ENCODE measurements at places on chromosomes 2 and 18.

DNA sequence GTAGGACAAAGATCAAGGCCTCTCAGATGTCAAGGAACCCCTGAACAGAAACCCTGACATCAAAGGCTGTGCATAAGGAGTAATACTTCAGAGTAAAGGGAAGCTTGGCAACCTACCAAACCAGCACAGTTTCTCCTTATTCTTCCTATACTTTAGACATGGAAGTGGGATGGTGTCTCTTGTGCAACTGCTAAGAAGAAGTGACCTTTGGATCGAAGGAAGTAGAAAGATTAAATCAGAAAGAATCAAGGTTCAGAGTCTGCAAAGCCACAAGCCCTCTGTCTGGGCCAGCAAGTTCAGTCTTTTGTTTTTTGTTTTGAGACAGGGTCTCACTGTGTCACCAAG lies 66.2 kb upstream of the SLC39A10 start:
- no peak for DNase-seq

- DNase-seq: no peak
These were observed 53.9 kb downstream of the NGEF start for GRCh38 chr2:232959139-232959538.

DNA sequence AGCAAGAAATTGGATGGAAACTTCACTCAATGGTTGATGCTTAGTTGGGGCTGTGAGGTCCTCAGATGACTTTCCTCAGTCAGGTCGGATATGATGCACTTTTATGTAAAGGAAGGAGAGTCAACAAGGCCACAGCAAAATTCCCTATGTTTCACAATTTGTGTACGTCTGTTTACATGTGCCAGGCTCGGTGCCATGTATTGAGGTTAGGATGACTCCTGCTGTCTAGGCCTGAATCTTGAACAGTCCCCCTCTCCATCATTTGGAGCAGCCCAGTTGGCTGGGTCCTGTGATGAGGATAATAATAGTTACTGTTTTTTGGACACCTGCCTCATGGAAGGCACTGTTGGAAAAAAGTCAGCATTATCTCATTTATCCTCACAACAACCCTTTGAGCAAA lies 43.1 kb downstream of the VSNL1 start:
- no peak for DNase-seq

- no peak for DNase-seq
These were observed 790.5 kb upstream of the ID2 start for GRCh38 chr2:7891312-7891711.

DNA sequence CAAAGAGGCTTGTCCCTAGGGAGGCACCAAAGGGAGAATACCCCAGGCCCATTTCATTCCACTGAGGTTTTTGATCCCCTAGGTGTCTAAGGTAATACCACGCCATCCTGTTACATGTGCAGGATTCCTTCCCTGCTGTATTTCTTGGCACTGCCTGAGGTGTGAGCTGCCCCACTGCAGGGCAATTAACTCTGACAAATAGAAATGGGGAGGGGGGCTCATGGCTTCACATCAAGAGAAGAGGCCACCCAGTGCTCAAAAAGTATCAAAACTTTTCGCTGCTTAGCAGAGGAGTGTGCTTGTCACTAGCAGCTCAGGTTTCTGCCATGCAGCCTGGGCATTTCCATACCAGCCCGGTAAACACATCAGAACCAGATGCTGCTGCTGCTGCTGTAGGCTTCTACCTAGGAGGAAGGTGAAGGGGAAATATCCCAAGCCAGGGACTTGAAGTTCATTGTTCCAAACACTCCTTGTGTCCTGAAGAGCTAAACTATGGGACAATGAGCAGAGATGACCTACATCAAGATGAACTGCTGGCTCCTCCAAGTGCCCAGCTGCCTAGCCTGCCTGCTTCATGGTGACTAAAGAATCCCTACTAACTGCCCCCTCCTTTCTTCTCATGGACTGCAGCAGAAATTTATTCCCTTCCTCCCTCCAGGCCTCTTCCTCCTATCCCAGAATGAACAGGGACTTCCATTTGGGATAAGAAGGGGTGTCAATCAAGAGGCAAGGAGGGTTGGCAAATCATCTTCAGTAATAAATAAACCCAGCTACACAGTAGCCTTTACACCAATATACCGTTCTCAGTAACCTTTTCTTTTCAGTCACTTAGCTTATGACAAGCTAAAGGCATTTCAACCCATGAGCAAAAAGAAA lies 16.4 kb downstream of the POU3F3 start:
- no peak for DNase-seq

- no peak for DNase-seq
These were observed 353.8 kb upstream of the SALL3 start for GRCh38 chr18:78625847-78626246.

GRCh38 chr2:119808516-119809147 lies 48.9 kb downstream of the PTPN4 start:
- no peak for DNase-seq
